ENCODE measurements at places on chromosomes 11 and 22.

DNA sequence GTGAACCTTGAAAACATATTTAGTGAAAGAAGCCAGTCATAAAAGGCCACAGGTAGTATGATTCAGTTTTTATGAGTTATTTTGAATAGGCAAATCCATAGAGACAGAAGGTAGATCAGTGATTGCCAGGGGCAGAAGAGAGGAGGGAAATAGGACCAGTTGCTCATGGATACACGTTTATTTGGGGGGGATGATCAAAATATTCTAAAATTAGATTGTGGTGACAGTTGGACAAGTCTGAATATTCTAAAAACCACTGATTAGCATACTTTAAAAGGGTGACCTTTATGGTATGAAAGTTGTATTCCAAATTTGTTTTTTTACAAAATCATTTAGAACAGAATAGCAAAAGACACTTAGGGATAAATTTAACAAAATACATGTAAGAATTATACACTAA lies 28.6 kb downstream of the QSER1 start:
- no peak for DNase-seq

DNA sequence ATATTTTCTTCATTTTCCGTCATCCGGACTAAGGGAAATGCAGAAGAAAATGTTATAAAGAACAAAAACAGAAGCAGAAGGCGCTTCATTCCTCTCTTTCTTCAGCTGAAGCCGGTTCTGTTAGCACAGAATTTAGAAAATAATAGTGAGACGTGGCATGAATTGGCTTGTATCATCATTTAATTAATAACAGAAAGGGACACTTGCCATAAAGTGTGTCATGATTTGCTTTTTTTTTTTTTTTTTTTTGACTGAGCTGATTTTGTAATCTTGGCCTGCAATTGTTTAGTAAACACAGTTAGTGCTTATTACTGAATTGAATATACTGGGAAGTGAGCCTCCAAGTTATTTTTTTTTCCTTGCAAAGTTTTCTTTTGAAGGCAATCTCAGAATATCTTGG lies at the start of gene MMP27:
Gene MMP27, minus strand, starts transcription at position 144 of the 400 bp plus-strand sequence. Its CDS starts 55 bp downstream, at position 89.
- no peak for DNase-seq

DNA sequence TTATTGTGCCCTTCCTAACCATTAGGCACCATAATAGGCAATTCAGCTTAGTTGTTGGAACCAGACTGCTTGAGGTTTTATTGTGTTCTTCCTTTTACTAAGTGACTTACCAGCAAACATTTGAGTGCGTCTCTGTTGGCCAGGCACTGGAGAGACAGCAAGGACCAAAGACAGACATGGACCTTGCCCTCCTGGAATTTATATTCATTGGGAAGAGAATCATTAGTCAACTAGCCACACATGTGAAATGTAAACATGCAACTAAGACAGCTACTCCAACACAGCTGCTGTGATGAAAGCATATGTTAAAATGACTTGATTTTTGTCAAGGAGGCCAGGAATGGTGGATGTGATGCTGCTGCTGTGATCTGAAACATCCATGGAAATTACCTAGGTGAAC lies 106.4 kb downstream of the TRAF6 start:
- DNase-seq = no peak

DNA sequence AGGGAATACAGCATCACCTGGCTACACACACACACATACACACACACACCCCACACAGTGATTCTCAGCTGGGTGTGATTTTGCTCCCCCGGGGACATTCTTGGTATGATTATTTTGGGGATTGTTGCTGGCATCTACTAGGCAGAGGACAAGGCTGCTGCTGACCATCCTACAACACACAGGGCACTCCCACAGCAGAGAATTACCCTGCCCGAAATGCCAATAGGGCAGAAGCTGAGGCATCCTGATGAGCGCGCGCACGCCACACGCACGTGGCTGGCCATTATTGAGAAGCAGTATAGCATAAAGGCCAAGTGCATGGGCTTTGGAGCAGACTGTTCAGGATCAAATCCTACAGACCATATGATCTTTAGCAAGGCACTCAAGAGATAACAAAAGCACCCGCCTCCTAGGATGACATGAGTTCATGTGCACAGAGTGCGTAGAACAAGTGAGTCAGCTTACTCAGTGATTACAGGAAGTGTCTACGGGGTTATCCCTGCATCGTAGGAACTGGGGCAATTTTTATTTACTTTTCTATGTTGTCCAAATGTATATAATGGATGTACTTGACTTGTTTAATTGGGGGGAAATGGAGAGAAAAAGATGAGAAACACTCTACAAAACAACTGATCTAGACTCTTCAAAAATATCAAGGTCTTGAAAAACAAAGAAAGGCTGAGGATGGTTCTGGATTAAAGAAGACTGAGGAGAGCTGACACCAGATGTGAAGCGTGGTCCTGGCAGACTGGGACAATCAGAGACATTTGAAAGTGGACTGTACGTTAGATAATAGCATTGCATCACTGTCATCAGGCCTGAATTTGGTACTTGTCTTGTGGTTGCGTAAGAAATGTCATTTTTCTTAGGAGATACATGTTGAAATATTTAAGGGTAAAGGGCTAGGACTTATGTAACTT lies 7.2 kb upstream of the EHD1 start:
- DNase-seq = no peak

- no peak for DNase-seq
Observed at GRCh38 chr22:17369439-17370025, at the start of gene CECR2. Gene CECR2, plus strand, starts transcription at chr22:17369460. Its CDS starts 324 bp downstream, at chr22:17369784.

GRCh38 chr11:469684-470560 lies 19.8 kb downstream of the PTDSS2 start:
- DNase-seq = no peak

- no peak for DNase-seq
Observed at GRCh38 chr22:22666307-22667091, 22.1 kb downstream of the GGTLC2 start.

GRCh38 chr11:108965306-108966001 lies 300.6 kb downstream of the DDX10 start:
- no peak for DNase-seq

DNA sequence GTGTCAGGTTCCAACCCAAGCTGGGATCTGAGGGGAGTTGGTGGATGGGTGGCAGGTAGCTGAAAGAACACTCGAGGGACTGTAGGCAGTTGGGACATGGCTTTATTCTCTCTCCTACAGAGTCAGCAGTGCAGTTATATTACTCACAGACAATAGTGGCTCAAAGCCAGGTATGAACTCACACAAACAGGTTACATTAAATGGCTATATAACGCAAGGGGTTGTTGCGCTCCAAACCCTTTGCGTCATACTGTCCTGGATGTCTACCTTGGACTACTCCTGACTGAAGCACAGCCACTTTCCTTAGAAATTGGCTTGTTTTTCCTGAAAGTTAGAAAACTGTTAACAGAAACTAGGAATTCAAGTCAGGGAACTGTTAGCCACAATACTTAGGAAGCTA lies 66.4 kb upstream of the OR4B1 start:
- DNase-seq = no peak

DNA sequence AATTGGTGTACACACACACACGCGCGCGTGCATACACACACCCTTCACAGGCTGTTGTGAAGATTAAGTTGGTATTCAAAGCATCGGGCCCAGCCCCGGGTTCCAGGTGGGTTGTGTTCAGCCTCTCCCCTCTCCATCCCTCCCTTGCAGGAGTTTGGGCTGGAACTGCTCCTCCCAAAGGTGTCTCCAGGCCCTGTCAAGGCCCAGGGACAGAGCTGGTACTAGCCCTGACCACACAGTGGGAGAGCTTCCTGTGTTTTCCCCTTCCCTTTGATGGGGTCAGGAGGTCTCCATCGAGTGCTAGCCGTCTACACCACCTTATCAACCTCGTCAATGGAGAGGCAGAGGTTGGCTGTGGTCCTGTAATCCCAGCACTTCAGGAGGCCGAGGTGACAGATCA lies 36.5 kb upstream of the CSNK1E start:
- no peak for DNase-seq
